Liver (tissue), 10 donors: ENCODE measurements at places on chromosomes 4 and X.

DNA sequence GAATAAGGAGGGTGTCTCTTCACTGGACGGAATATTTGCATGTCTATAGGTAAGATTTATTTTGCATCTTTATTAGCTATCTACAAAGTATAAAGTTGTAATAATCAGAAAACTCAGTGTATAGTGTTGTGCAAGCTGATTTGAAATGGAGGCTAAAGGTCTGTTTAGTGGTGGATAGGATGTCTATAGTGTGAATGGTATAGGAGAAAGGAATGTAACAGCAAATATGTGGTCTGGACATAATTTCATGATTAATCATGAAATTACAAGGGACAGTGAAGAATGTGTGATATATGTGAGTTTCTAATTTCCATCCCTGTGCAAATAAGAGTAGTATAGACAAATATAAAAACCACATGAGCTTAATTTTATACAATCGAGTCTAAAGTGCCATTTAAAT lies 79.3 kb upstream of the CAMK2D start:
- DNase-seq = no peak

DNA sequence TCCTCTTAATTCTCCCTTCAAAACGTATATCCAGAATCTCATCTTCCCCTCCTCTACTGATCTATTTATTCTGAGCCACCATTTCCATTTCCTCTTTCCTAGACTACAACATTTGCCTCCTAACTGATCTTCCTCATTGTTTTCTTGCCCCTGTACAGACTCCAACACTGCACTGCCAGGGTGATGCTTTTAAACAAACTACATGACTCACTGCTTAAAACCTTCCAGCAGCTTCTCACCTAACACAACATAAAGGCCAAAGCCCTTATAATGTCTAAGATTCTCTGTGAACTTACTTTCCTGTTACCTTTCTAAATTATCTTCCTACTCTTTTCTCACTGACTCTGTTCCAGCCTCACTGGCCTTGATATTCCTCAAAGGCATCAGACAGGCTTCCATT lies 161.0 kb upstream of the HS3ST1 start:
- DNase-seq = no peak

DNA sequence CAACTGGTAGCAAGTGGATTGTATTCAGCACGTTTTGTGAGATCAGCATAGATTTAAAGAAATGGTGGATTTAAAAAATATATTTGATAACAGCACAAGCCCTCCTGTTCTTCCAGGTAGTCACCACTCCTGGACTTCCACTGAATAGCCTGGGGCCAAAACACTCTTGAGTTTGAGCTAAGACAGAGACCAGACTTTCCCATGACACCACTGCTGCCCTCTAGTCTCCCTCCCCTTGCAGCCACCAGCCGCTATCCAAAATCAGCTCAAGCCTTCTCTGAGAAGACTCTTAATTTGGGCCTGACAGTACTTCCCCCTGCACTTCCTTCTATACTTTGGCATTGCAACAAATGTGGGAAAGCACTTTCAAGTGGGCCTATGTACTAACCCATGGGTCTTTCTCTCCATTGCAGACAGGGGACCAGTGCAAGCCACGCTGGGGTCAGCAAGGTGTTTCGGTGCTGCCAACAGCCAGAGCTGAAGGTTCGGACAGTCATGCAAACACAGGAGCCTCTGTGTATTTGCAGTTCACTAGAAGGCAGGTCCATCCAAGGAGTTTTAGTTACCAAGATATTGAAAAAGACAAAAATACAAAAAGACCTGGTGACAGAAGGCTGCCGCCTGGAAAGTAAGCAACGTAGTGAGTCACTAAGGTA lies 40.5 kb upstream of the KLHL13 start:
- no peak for DNase-seq

GRCh38 chr4:44056721-44057151 lies 391.9 kb downstream of the KCTD8 start:
- no peak for DNase-seq

DNA sequence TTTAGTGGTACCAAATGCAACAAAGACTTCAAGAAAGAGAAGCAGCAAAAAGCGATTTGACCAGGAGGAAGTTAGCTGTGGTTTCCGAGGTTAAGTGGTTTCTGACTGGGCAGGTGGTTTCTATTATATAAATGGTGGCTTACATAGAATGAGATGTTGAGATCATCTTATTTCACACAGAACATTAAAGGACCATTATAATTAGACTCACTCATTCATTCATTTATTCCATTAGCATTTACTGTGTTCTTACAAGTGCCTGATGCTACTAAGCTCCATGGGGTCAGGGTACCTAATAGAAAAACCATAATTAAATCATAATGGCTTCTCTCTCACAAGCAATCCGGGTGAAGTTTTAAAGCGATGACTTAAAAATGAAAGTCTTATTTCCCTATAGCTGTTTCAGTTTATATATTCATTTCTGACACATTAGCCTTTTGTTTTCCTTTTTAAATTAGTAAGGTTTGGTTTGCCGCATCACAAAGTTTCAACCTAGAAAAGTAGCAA lies 10.6 kb downstream of the TSPAN6 start:
- DNase-seq = no peak

DNA sequence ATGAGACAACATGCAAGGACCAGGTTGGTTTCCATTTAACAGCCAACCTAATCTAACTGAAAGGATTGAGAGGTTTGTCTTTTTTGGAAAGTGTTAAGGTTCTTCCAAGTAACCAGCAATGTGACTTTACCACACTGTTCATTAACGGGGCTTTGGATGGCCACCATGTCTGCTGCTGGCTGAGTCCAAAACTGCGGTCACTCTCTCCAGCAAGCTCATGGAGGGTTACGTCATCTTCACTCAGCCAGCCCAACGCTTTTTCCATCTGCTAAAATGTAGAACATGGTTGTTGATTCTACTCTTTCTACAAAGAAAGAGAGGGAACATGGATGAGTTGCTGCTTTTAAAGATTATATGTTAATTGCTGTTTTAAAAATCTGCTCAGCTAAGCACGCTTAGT lies 11.0 kb downstream of the PKD2 start:
- no peak for DNase-seq

- no peak for DNase-seq
Measured at GRCh38 chr4:154719087-154719486, 24.7 kb upstream of the LRAT start.

DNA sequence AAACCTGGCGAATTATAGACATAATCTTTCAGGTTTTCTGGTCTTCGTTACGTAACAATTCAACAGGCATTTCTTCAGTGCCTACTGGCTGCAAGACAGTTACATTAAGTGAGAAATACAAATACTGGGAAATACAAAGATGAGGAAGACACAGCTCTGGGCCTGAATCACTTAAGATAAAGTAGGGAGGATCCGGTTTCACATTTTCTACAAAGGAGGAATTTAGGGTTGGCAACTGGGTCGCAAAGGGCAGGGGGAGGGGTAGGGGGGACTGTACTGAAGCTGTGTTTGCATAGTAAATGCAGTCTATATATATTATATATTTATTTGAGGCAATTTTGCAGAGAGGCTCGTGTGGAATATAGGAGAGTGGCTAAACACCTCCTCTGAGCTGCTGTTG lies 107.4 kb downstream of the MAML3 start:
- DNase-seq = no peak

DNA sequence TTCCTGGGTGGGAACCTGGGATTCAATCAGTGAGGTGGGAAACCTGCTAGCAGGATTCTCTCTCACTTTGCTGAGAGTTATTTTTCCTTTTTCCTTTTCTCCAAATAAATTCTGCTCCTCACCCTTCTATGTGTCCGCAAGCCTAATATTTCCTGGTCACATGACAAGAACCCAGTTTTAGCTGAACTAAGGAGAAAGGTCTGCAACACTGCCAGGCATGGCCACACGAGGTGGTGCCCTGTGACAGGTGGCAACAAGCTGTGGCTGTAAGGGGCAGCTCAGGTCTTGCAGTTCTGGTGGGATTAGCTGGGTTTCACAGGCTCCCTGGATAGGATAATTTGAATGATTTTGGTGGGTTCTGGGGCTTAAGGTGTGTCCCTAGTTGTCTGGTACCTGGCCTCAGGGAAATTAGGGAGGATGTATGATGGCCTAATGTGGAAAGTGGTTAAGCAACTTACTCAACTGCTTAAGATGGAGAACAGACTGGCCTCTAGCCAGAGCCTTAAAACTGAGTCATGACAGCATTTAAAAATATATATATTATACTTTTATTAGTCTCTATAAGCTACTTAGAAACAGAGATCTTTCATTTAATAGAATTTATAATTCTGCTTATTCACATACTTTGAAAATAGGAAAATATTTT lies 215.0 kb downstream of the IL15 start:
- DNase-seq = no peak

- no peak for DNase-seq
Measured at GRCh38 chr4:2069986-2070385, 10.9 kb downstream of the NAT8L start.

DNA sequence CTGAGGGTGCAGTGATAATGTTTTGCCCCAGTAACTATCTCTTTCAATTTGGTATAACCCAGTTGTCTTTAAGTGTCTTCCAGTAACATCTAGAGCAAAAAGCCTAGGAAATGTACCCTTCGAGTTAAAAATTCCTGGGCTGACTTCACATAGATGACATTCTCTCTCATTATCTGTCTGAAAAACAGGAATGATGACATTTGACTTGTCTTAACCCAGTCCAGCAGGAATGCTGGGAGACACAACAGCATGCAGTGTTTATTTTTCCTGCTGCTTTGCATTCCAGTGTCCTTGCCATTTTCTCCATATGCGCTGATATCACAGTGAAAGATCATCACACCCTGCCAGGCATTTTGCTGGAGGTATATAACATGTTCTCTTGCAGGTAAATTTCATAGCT lies 130.0 kb downstream of the SOWAHB start:
- DNase-seq = no peak

DNA sequence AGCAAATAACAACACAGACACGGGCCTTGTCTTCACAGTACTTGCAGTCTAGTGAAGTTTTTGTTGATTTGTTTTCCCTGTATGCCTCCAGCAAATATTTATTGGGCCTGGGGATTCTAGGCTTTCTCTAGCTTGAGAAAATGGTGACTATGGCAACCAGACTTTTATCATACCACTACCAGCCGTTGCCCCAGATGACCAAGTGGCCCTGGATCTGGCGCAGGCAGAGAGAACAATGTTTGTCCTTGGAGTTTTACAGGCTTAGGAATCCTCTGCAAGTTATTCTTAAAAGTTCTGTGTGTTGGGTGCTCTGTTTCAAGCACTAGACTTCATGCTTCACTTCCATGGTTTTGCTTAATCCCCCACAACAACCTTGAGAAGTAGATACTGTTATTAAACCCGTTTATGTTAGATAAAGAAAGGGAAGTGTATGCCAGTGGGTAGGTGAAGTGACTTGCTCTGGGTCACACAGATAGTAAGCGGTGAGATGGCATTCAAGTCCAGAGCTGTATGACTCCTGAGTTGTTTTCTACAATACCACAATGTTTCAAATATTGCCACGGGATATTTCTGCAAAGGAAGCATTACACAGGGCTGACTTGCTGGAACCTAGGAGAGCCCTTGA lies 94.6 kb downstream of the AKAP4 start:
- DNase-seq = no peak

GRCh38 chrX:1207496-1208025 lies 4.9 kb downstream of the CRLF2 start:
- DNase-seq = no peak

GRCh38 chr4:4388836-4389575 lies 2.1 kb downstream of the NSG1 start:
- DNase-seq = no peak

- DNase-seq = no peak
Measured at GRCh38 chr4:22090661-22091351, 142.2 kb upstream of the KCNIP4 start.

DNA sequence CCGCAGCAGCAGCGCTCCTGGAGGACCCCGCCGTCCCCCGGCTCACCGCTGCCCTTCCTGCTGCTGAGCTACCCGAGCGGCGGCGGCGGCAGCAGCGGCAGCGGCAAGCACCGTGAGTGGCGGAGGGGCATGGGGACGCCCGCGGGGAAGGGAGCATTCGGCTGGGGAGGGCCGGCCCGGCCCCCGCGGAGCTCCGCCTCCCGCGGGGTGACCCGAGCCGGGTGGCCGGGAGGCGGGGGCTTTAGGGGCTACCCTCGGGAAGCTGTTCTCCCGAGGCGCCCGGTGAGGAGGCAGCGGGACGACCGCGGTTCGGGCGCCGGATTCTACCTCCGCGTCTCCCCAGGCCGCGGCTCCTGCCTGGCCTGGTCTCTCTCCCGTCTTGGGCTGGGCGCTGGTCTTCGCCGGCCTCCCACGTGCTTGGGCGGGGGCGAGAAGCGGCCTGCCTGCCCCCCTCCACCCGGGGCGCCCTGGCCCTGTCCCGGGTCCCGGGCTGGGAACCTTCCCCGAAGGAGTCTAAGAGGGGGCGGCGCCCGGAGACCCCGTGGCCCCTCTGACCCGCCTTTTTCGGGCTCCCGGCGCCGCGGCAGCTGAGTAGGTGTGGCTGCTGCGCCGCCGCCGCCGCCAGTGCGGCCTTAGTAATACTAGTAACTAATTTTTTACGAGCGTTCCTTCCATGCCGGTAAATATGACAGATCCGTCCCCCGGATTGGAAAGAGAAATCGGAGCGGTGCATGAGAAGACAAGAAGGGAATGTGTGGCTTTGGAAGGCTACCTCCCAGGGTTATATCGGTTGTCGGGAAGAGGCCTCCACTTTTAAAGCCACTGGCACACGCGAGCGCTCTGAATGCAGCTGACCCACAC lies 16.4 kb upstream of the RUFY3 start:
- peak; percentile 68 for DNase-seq

GRCh38 chr4:159495515-159496236 lies 392.8 kb downstream of the RAPGEF2 start:
- no peak for DNase-seq

DNA sequence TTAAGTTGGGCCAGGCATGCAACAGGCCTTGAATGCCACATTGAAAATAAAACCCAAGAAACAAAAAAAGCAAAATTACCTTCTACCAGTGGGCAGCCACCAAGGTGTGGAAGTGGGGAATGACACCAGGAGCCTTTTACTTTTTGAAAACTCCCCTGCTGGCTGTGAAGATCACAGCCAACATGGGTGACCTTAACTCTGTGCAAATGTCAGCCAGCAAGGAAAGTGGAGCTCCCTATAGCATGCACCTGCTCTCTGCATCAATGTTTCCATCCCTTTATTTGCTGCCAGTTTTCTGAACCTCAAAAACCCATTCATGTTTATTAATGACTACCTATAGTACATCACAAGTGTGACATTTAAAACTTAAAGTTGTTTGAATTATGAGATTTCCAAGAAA lies 63.7 kb downstream of the HS3ST1 start:
- DNase-seq = no peak

DNA sequence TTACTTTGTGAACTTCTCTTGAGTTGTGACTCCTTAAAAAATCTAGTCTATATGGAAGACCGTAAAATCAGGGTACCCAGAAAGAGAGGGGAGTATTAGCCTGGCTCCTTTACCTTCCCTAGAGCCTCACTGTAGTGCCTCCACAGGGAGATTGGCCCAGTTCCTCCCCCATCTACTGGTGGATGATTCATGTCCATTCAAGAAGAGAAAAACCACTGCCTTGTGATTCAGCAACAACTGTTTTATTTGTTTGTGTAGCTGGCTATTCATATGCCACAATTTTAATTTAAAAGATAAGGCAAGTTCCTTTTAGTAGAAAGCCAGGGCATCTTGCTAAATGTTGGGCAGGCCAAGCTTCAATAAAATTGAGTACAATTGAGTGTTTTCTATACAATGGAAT lies 221.8 kb upstream of the KCNIP4 start:
- no peak for DNase-seq
